ENCODE measurements at places on chromosomes 3 and 15. TPM values are rescaled to one million over a fixed set of nuclear protein-coding genes. Genes with fewer than 3 reads are reported as not detected.

- H3K4me3 ChIP-seq = no peak overlapping the region
- H3K27me3 ChIP-seq = peaks cover 44% of the 10 kb centered on the region
- no peaks in the 10 kb centered on the region for H3K4me1 ChIP-seq
- H3K36me3 ChIP-seq = no peaks in the 10 kb centered on the region
- no peak overlapping the region for H3K27ac ChIP-seq
Measured at GRCh38 chr3:45870099-45870498, 16.2 kb upstream of the CCR9 start.

DNA sequence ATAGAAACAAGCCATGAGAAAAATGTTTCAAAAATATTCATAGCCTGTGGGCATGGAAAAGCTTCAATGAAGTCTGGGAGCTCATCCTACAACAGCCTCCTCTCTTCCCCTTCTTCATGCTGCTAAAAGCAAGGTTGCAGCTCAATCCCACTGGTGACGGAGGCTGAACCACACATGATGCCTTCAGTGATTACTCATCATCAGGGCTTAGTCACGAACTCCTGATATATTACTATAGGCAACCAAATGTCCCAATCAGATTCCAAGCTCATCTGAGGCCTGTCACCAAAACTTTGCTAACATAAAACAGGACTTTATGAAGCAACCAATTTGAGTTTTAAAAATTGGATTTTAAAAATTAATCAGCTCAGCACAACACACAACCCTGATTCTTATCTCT, 24.0 kb upstream of the SLC24A5 start:
- DNase-seq = peak; percentile 82
- H3K27ac ChIP-seq = no peak overlapping the region
- no peak overlapping the region for H3K4me3 ChIP-seq
- H3K36me3 ChIP-seq = no peaks in the 10 kb centered on the region
- H3K4me1 ChIP-seq = peaks cover 4% of the 10 kb centered on the region
- no peaks in the 10 kb centered on the region for H3K27me3 ChIP-seq

DNA sequence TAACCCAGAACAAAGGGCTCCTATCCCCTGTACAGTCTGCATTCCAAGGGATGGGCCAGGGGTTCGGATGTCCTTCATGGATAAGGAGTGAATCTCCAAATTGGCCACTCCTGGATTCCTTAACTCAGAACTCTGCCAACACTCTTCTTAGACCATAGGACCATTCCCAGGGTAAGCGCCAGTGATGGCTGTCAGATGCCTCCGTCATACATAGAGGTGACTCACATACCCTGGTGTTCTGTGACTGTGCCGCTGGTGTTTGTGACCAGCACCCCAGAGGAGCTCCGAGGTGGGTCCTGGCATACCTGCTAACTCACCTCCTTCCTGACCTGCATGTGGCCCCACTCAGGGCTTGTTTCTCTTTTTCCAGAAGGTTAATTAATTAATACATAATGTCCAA, 134.7 kb downstream of the KLF13 start:
- peaks cover 28% of the 10 kb centered on the region for H3K4me1 ChIP-seq
- no peak overlapping the region for H3K27ac ChIP-seq
- DNase-seq = peak; percentile 29

- no peaks in the 10 kb centered on the region for H3K27me3 ChIP-seq
- no peaks in the 10 kb centered on the region for H3K36me3 ChIP-seq
- H3K4me3 ChIP-seq = no peak overlapping the region
Measured at GRCh38 chr15:60534546-60534945, 55.6 kb upstream of the ICE2 start.

- no peaks in the 10 kb centered on the region for H3K27me3 ChIP-seq
- DNase-seq = no peak
Measured at GRCh38 chr15:67084561-67084960, 19.2 kb downstream of the SMAD3 start.

DNA sequence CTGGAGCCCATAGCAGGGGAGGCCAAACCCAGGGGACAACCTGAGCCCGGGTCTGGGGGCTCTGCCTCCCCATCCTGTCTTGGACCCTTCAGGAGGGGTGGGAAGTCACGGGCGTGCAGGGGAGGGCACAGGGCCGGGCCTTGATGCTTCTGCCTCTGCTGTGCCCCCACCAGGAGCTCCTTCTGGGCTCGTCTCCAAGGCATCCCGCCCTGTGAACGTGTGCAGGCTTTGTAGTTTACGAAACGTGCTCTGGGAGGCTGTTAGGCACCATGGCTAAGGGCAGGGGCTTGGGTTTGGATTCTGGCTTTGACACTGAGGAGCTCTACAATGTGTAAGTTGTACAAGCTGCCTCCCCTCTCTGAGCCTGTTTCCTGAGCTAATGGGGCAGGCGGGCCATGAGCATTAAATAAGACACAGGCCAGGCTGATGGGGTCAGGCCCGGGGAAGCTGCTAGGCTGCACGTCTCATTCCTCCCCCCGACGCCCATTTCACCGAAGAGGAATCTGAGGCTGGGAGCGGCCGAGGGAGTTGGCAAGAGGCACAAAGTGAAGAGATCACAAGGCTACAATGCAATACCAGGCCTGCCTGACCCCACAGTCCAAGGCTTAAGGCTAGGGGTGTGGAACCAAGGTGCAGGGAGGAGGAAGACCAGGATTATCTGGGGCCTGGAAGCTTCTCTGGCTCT, 19.6 kb downstream of the PLXND1 start:
- no peak overlapping the region for H3K4me3 ChIP-seq
- peaks cover 38% of the 10 kb centered on the region for H3K36me3 ChIP-seq
- H3K4me1 ChIP-seq = no peaks in the 10 kb centered on the region

DNA sequence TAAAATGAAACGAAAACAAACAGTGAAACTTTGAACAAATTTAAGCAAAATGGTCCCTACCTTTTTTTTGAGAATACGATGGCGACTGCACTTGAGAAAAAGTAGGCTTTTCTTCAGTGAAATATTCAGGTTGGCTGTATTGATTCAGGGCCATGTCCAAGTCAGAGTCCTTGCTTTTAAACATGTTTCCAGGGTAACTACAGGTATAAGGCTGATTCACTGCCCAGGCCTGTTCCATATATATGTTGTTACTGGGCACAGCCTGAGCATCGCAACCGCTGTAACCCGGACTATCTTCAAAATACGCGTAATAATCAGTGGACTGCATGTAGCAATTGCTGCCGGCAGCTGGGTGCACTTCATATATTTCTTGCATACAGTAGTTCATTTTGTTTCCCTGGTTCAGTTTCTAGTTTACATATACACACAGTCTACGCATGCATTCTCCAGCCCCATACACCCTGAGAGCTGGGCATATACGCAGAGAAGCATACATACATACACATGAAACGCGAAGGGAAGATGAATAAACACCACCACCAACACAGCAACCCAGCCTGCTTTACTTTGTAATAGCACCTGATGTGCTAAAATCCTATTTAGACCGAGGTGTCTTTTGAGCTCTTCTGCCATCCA, 220.0 kb downstream of the NR1D2 start:
- no peak for DNase-seq
- no peaks in the 10 kb centered on the region for H3K36me3 ChIP-seq
- H3K27me3 ChIP-seq = no peaks in the 10 kb centered on the region
- H3K4me1 ChIP-seq = no peaks in the 10 kb centered on the region
- H3K4me3 ChIP-seq = no peak overlapping the region

GRCh38 chr3:106629215-106629832, 747.9 kb upstream of the CCDC54 start:
- no peak for DNase-seq
- H3K4me3 ChIP-seq = no peak overlapping the region
- H3K4me1 ChIP-seq = peaks cover 19% of the 10 kb centered on the region

TNNC1 gene
- 0.36 TPM for total RNA-seq

DNA sequence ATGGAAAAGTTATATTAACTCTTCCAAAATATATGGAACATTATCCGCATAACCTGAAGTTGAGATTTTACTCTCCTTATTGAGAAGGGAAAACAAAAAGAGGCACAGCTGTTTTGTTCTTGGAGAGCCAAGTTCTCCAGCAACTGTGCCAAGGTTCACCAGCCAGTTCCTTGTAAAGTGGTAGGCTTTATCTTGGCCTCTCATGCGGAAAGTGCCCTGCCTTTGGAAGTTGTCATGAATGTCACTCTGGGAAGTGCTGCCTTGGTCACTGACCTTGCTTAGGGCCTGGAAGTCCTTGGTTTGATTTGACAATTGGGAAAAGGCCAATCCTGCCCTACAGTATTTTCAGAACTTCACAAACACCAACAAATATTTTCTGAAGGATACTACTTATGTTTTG, 44.2 kb upstream of the THRB start:
- H3K27me3 ChIP-seq = no peaks in the 10 kb centered on the region
- no peak overlapping the region for H3K27ac ChIP-seq
- no peaks in the 10 kb centered on the region for H3K4me1 ChIP-seq
- H3K4me3 ChIP-seq = no peak overlapping the region

CTXND1 gene
- total RNA-seq = not detected

DNA sequence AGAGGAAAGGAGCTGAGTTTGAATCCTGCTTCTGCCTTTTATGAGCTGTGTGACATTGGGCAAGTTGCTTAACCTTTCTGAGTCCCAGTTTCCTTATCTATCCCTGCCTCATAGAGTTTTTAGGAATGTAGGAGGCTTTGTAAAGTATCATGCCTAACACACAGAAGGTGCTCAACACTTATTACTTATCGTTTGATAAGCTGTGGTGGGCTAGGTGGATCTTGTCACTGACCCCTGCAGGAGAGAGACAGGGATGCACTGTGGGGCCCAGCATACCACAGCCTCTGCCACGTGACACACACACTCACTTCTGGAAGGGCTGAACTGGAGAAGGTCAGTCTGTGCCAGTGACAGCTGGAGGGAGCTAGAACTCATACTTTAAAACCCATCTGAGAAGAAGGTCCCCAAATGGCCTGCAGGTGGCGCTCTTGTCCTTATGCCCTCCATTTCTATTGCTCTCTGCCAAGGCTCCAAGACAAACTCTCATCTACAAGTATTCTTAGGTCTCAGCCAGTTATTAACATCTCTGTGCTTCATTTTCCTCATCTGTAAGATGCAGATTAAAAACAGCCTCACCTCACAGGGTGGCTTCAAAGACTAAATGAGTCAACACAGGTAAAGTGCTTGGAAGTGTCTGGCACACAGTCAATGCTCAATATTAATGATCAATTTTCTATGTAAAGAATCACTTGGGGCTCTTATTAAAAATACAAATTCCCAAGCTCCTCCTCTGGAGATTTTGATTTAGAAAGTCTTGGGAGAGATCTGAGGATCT, 57.5 kb upstream of the HACD2 start:
- H3K4me3 ChIP-seq = no peak overlapping the region
- H3K4me1 ChIP-seq = peaks cover 6% of the 10 kb centered on the region
- DNase-seq = peak; percentile 95
- peak overlapping the region; percentile 37 for H3K27ac ChIP-seq
- H3K27me3 ChIP-seq = no peaks in the 10 kb centered on the region

CDHR4 gene
- not detected for total RNA-seq

- no peaks in the 10 kb centered on the region for H3K36me3 ChIP-seq
- peaks cover 15% of the 10 kb centered on the region for H3K27me3 ChIP-seq
- no peak overlapping the region for H3K27ac ChIP-seq
- peak; percentile 98 for DNase-seq
- no peaks in the 10 kb centered on the region for H3K4me1 ChIP-seq
Measured at GRCh38 chr15:78241017-78241416, 6.7 kb upstream of the ACSBG1 start.

- H3K27me3 ChIP-seq = no peaks in the 10 kb centered on the region
- peak overlapping the region; percentile 30 for H3K27ac ChIP-seq
- H3K36me3 ChIP-seq = no peaks in the 10 kb centered on the region
- no peak for DNase-seq
Measured at GRCh38 chr3:72818092-72818773, 30.0 kb downstream of the SHQ1 start.

CPNE9 gene
- not detected for total RNA-seq

- peak; percentile 87 for DNase-seq
- peak overlapping the region; percentile 94 for H3K27ac ChIP-seq
- peaks cover 72% of the 10 kb centered on the region for H3K36me3 ChIP-seq
- H3K27me3 ChIP-seq = no peaks in the 10 kb centered on the region
Measured at GRCh38 chr15:42427429-42428223, 63.3 kb downstream of the ZNF106 start.

NR1I2 gene
- total RNA-seq = not detected

VIPR1 gene
- not detected for total RNA-seq

LRRC31 gene
- not detected for total RNA-seq

GRCh38 chr3:188526057-188526456, 372.1 kb downstream of the LPP start:
- H3K27ac ChIP-seq = no peak overlapping the region
- no peak overlapping the region for H3K4me3 ChIP-seq
- H3K36me3 ChIP-seq = peaks cover 4% of the 10 kb centered on the region
- no peaks in the 10 kb centered on the region for H3K27me3 ChIP-seq
- H3K4me1 ChIP-seq = peaks cover 3% of the 10 kb centered on the region

- DNase-seq = peak; percentile 95
- H3K36me3 ChIP-seq = no peaks in the 10 kb centered on the region
- H3K27me3 ChIP-seq = no peaks in the 10 kb centered on the region
Measured at GRCh38 chr15:73991260-73991659, 835 bp downstream of the STOML1 start.

ANKUB1 gene
- total RNA-seq = not detected

- no peaks in the 10 kb centered on the region for H3K4me1 ChIP-seq
- H3K4me3 ChIP-seq = no peak overlapping the region
- no peaks in the 10 kb centered on the region for H3K36me3 ChIP-seq
- H3K27me3 ChIP-seq = no peaks in the 10 kb centered on the region
Measured at GRCh38 chr3:177221744-177222143, 24.5 kb upstream of the TBL1XR1 start.

- H3K27ac ChIP-seq = peak overlapping the region; percentile 32
- H3K4me3 ChIP-seq = no peak overlapping the region
- no peak for DNase-seq
- no peaks in the 10 kb centered on the region for H3K27me3 ChIP-seq
- H3K36me3 ChIP-seq = no peaks in the 10 kb centered on the region
Measured at GRCh38 chr15:58738046-58738707, 11.3 kb downstream of the ADAM10 start.

GRCh38 chr3:101340591-101340990, 20.2 kb upstream of the IMPG2 start:
- H3K27me3 ChIP-seq = no peaks in the 10 kb centered on the region
- H3K36me3 ChIP-seq = no peaks in the 10 kb centered on the region
- peak; percentile 27 for DNase-seq
- no peaks in the 10 kb centered on the region for H3K4me1 ChIP-seq
- H3K4me3 ChIP-seq = no peak overlapping the region

- DNase-seq = no peak
- peaks cover 7% of the 10 kb centered on the region for H3K4me1 ChIP-seq
- H3K27ac ChIP-seq = no peak overlapping the region
- H3K27me3 ChIP-seq = no peaks in the 10 kb centered on the region
- H3K36me3 ChIP-seq = no peaks in the 10 kb centered on the region
- no peak overlapping the region for H3K4me3 ChIP-seq
Measured at GRCh38 chr3:170323331-170323730, 34.2 kb upstream of the SKIL start.

KBTBD8 gene
- 3.8 TPM for total RNA-seq

FSD2 gene
- total RNA-seq = not detected

GPR149 gene
- total RNA-seq = not detected

DNA sequence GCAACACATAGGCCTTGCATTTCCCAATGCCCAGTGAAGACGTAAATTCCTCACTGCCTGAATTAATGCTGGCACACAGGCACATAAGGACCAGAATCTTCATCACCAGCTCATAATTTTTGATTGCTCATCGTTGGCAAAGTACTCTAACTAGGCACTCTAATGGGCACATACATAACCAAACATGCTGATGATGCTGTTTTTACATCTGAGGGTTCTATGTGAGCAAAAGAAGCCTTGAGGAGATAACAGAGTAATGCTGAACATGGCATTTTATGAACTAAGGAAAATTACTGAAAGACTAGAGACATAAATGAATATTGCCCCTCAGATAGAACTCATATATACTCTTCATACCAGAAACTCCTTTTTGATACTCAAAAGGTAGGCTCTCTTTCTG, 387.4 kb downstream of the EPHA6 start:
- H3K4me3 ChIP-seq = no peak overlapping the region
- H3K4me1 ChIP-seq = no peaks in the 10 kb centered on the region
- no peaks in the 10 kb centered on the region for H3K36me3 ChIP-seq

LRRIQ4 gene
- total RNA-seq = 0.29 TPM

HEG1 gene
- 114 TPM for total RNA-seq

SPTBN5 gene
- 0.36 TPM for total RNA-seq

All from osteoblast (primary cell).